Activated CD8-positive, alpha-beta memory T cell treated with anti-CD3 and anti-CD28 coated beads for 48 hours (primary cell): ENCODE measurements at places on chromosomes 12 and 14.

DNA sequence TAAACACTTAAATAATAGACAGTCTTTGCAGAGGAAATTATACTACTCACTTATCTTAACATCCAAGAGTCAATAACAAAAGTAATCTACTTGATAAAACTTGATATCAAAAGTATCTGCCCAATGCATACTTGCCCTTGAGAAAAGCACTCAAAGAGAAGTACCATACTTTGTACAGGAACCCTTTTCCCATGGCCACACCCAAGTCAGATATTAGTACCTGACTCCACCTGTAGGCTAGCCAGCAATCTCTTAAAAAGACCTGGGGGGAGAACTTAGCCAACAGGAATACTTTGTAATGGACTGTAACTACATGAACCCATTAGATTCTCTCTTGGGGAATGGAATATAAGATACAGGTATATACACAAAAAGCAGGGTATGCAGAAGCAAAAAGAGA lies 99.6 kb upstream of the HECTD1 start:
- DNase-seq: no peak

GRCh38 chr12:9090220-9090619 lies 25.5 kb downstream of the A2M start:
- DNase-seq: no peak

- DNase-seq: no peak
These were observed 119.0 kb upstream of the ATP2B1 start for GRCh38 chr12:89827592-89827991.

- no peak for DNase-seq
These were observed at the start of gene CEP170B for GRCh38 chr14:104865081-104865630. CEP170B (plus strand) TSS chr14:104865268; CDS start chr14:104868451, 3,183 bp downstream.

- no peak for DNase-seq
These were observed 33.9 kb upstream of the FAM222A start for GRCh38 chr12:109679501-109680263.

GRCh38 chr12:131909752-131910219 lies 15.4 kb downstream of the ULK1 start:
- DNase-seq: no peak

DNA sequence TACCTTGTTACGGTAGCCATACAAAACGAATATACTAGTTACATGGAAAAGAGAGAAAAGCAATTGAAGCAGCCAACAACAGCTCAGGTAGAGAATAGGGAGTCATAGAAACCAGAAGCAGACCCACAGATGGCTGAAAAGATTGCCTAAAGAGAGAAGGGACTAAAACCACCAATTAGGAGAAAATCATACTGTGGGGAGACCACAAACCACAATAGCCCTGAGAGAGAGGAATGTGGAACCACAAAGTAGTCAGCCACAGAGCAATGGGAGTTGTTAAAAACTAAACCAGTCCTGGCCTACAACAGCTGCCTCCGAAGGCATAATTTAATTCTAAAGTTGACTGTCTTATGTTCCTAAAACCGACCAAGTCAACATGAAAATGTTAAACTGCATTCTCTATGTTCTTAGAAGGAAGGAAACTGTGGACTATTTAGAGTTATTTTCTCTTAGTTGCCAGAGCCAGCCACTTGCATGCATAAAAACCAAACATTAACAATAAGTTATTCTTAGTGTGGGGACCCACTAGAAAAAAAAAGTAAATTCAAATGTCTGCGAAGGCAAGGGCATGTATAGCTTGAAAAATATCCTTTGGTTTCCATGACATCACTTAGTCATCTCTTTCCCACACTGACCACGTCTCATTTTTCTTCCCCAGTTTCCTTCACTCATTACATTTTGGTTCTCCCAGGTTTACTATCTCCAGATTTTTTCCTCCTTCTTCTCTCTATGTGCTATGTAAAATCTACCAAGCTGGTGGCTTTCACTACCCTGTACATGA lies 398.1 kb downstream of the NOVA1 start:
- no peak for DNase-seq

- DNase-seq: no peak
These were observed 187.7 kb upstream of the DCN start for GRCh38 chr12:91370086-91370868.

DNA sequence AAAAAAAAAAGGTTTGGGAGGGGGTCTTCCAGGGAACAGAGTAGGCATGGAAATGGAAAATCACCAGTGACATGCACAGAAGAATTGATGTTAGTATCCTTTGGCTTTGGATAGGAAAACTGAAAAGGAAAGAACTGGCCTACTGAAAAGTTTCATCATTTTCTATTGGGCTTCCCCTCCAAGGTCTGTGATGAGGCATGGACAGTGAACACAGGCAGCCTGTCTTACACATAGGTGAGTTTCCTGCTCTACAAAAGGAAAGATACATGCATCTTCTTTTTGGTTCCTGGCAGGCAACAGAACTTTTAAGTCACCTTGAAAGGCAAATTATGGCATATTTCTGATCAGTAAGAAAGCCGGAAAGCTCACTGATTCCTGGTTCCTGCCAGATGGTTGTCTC lies 5.8 kb downstream of the BMAL2 start:
- DNase-seq: no peak

DNA sequence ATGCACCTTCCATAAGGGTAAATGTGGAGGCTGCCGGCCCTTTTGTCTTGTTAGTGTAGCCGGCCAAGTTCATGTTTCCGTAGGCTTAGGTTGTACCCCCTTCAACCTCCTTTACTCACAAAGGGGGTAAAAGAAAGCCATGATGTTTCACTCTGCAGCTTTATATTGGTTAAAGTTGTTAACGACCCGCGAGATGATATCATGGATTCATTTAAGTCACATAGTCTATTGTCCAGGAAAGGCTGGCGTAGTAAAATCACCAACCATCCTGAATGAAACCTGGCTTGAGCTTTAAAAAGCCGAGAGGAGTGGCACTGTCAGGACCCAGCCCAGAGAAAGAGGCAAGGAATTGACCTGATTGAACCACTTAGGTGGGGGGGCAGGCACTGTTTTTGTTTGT lies 1.3 kb downstream of the UNG start:
- DNase-seq: no peak

GRCh38 chr14:35895256-35895655 lies 69.1 kb downstream of the BRMS1L start:
- no peak for DNase-seq

GRCh38 chr14:101506926-101507835 lies 54.1 kb upstream of the DIO3 start:
- DNase-seq: no peak

GRCh38 chr12:127600211-127600610 lies 666.8 kb upstream of the TMEM132C start:
- no peak for DNase-seq

DNA sequence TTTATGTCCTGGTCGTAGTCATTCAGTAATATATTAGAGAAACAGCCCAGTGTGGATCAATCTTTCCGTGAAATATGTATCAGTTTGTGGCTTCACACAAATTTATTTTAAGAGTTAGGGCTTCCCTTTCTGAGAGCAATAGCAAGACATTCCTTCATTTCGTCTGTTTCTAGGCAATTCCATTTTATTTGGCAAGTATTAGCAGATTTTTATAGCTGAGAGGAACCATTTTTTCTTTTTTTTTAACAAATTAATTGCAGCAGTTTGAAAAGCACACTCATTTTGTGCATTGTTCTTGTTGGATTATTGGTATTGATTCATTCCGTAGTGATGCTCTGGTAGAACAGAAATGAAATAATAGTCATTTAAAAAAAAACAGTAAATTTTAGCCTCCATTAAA lies 132.9 kb downstream of the SRGAP1 start:
- DNase-seq: no peak

GRCh38 chr14:69493038-69493437 lies 8.5 kb downstream of the PLEKHD1 start:
- no peak for DNase-seq

GRCh38 chr14:22900081-22900799 lies 17.2 kb downstream of the REM2 start:
- no peak for DNase-seq

- DNase-seq: no peak
These were observed 19.7 kb downstream of the BTBD6 start for GRCh38 chr14:105267820-105268548.

- no peak for DNase-seq
These were observed 39.8 kb downstream of the BORCS5 start for GRCh38 chr12:12396694-12397093.

DNA sequence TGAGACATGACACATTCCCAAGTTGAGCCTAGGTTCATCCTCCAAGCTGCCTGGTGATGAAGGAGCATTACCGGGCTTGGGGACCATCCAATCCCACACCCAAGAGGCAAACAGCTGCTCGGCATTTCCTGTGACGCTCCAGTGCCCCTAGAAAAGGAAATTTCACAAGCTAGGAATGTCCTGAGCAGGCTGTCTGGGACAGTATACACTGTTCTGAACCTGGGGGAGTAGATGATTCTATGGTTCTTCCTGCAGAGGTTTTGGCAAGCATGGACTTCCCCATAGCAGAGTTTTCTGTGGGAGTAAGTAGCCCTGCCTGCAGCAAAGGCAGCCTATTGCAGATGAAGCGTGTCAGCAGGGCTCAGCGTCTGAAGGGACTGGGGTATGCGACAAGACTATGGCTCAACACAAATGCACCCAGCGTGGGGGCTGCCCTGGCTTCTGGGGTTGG lies 47.4 kb upstream of the SRSF5 start:
- no peak for DNase-seq

DNA sequence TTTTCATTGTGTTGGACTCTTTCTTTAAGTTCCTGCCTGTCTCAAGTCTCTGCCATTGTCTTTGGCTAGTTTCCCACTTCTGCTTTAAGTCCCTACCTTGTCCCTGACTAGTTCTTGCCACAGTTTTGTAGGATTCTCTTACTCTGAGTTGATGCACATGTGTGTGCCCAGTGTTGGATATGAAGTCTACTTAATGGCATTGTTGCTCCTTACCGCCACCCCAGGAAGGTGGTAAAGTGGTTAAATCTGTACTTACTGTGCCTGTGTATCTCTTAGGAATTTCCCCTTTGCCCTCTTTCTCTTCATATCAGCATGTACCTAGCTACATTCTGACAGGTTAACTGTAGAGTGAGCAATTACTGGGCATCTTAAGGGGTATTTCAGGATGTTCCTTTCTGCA lies 227.1 kb downstream of the NUBPL start:
- no peak for DNase-seq

DNA sequence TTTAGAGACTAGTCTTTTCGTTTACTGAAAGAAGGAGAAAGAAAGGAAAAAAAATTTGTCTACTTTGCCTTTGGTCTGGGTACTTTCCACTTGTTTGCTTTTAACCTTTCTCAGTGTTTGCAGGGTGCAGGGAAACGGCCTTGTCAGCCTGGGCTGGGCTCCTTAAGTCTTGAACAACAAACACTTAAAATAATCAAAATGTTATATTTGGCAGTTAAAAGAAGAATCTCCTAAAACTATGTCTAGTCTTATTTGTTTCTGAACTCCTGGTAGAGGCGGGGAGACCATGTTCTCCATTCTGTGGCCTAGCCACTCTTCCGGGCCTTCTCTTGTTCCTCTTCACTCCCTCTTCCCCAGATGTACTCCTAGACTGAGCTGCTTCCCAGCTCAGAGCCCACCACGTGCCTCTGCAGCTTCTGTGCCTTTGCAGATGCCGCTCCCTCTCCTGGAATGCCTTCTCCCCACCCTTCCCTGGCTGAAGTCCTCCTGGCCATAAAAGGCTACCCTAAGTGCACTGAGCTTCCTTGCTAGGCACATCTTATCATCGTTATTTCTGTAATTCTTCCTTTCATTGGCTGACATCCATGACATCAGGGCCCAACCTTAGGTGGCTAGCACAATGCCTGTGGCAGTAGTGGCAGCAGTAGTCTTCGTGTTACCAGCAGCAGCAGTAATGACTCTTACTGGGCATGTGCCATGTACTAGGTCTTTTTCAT lies 432.9 kb downstream of the ZFP36L1 start:
- no peak for DNase-seq

GRCh38 chr12:32115404-32116104 lies 8.9 kb downstream of the BICD1 start:
- no peak for DNase-seq

GRCh38 chr14:82251494-82251893 lies 717.8 kb upstream of the SEL1L start:
- DNase-seq: no peak

- DNase-seq: no peak
These were observed 295.1 kb upstream of the SFSWAP start for GRCh38 chr12:131415781-131416180.

DNA sequence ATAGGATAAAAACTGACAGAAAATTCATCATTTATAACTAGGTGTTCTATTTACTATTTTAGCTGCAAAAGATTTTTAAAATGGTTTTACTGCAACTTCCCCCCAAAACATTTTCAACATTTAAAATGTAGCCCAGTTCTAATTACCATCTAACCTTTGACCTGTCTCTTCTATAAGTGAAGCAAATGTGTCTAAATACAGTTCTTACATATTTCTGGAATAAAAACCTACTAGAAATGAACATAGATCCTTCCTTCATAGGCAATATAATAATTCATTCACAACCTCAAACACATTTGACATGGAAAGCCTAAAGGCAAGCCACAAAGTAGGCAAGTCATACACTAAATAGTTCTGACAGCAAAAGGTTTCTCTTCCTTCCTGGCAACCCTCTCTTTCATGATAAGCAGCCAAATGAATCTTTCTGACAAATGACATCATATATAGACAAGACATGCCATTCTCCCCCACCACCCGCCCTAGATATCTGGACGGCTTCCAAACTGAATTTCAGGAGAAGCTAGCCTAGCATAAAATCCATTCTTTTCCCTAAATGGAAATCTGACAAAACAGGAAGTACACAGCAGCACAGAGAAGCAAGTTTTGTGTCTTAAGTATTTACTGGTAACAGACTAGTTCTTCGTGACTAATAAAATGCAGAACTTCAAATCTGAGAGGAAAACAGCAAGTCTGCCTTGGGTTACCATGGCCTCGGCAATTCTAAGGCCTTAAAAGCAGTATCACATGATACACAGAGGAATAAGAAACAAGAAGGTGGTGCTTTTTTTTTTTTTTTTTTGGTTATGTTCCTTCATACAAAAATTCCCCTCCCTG lies 17.2 kb upstream of the ARID4A start:
- DNase-seq: no peak

GRCh38 chr12:105570944-105571343 lies 240.5 kb downstream of the C12orf75 start:
- no peak for DNase-seq

- no peak for DNase-seq
These were observed 501.7 kb downstream of the DIO2 start for GRCh38 chr14:79709573-79709972.

DNA sequence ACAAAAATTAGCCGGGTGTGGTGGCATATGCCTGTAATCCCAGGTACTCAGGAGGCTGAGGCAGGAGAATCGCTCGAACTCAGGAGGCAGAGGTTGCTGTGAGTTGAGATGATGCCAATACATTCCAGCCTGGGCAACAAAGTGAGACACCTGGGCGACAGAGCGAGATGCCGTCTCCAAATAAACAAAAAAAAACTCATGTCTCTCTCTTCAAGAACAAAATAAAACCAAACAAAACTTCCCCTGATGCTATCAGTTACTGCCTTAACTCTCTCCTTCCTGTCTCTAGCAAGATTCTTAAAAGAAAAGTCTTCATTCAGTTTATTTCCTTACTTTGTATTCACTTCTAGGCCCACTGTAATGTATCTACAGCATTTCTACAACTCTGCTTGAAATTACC lies 20.8 kb downstream of the KLHL28 start:
- no peak for DNase-seq
